ENCODE measurements at places on chromosomes 3 and 15.

DNA sequence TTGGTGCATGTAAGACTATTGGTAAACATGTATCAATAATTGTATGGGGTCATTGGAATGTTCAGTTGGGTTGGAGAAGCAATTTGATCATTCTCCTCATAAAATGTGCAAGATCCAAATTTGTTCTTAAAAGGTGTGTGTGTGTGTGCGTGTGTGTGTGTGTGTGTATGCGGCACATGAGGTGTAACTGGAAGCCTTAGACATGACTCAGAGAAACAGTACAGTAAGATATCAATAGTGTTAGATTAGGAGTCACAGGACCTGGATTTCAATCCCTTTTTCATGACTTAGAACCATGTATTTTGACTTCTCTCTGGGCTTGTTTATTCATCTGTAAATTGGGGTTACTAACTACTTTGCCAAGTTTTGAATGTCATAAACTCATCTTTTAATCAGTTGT lies 38.3 kb downstream of the RSRC1 start:
- no peak for DNase-seq

DNA sequence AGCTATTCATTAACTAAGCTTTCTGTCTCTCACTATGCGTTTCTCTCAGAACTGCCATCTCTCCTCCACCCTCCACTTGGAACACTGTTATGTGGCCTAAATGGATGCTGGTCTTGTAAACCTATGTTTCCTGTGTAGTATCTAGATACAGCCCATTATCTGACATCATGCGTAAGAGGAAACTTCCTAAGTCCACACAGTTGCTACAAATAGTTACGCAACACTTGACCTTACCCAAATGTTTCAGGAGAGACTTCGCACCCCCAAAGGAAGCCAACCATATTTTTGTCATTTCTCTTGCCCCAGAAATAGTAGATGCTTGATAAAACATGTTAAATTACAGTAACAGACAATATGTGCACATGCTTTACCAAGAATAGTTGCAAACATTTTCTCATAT lies 87.2 kb upstream of the TPRG1 start:
- DNase-seq: no peak

GRCh38 chr3:111924283-111924682 lies 54.5 kb upstream of the ABHD10 start:
- DNase-seq: peak; percentile 98

- no peak for DNase-seq
These were observed 34.4 kb downstream of the TARS3 start for GRCh38 chr15:101689901-101690300.

GRCh38 chr15:80641384-80641783 lies 53.7 kb upstream of the ABHD17C start:
- no peak for DNase-seq

GRCh38 chr3:59425371-59425770 lies 375.5 kb upstream of the CFAP20DC start:
- DNase-seq: no peak

- DNase-seq: no peak
These were observed 72.0 kb downstream of the CNTN3 start for GRCh38 chr3:74542441-74542840.

Measured in LNCaP clone FGC (cell line).